ENCODE measurements at places on chromosomes 7 and 10. TPM values are rescaled to one million over a fixed set of nuclear protein-coding genes. Genes with fewer than 3 reads are reported as not detected.

- no peak for DNase-seq
These were observed 57.2 kb downstream of the COL26A1 start for GRCh38 chr7:101419831-101420230.

AP3M1 gene
- total RNA-seq = 32.9 TPM

DNA sequence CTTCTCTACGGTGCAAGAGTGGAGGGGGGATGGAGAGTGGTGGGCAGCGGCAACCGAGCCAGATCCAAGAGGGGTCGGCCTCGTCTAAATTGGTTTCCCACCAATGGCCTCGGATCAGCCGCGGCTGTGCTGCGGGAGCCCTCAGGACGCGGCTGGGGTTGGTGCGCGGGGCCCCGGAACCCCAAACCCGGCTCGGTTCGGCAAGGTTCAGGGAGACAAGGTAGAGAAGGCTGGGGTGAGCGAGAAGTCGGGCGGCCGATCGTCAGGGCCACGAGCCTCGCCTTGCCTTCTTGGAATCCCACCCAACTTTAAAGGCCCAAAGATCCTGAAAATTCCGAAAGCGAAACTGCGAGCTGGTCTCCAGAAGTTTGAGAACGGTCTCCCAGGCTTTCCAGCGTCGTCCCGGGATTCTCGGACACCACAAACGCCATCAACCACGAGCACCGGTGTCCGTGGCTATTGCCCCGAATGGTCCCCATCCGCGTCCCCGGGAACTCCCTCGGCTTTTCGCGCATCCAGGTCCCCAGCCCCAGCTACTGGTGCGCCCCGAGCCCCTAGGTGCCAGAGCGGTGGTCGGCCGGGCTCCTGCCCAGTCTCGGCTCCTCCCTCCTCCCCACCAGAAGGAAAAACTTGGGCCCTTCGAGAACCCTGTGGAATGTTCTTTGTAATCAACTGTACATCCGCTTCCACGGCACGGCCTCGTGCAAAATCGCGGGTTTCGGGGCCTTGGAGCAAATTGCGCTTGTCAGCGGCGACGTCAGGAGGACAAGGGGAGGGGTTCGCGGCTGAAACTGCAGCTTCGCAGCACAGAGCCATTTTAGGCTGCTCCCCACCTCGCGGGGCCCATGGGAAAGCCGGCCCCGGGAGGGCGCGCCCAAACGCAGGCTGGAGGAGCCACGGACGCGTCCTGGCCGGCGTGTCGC is 3.2 kb downstream of the SFMBT2 start:
- peak; percentile 81 for DNase-seq

DNA sequence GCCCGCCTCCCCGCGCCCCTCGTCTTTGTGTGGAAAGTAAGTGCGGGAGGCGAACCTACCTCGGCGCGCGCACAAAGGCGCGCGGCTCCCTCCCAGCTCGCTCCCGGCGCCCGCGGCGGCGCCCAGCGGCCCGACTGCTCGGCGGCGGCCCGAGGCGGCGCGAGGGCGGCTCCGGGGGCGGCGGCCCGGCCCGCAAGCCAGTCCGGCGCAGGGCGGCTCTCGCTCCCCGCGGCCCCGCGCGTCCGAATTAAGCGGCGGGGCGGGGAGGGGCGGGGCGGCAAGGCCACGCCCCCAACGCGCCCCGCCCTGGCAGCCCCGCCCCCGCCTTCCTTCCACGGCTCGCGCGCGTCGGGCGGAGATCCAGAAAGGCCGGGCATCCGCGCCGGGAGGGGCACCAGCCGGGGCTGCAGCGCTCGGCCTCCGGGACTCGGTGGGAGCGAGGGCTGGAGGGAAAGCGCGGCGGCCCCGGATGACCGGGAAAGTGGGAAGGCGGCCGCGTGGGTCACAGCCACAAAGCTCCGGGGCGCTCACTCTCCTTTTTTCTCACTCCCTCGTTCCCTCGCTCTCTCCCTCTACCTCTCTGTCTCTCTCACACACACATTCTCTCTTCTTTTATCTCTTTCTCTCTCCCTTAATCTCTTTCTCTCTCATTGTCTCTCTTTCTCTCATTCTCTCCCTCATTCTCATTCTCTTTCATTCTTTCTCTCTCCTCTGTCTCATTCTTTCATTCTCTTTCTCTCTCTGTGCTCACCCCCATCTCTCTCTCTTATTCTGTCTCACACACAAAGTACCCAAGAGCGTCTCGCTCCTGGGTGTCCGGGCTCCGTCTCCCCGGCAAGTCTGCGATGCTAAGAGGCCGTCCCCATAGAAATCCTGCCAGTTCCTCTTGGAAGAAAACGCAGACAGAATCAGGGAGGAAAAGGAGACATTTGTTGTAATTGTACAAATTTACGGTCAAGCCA is 170.2 kb downstream of the FAM107B start:
- peak; percentile 85 for DNase-seq

- DNase-seq = no peak
These were observed 36.7 kb downstream of the GNA12 start for GRCh38 chr7:2807460-2807844.

MALRD1 gene
- 1.1 TPM for total RNA-seq

DNA sequence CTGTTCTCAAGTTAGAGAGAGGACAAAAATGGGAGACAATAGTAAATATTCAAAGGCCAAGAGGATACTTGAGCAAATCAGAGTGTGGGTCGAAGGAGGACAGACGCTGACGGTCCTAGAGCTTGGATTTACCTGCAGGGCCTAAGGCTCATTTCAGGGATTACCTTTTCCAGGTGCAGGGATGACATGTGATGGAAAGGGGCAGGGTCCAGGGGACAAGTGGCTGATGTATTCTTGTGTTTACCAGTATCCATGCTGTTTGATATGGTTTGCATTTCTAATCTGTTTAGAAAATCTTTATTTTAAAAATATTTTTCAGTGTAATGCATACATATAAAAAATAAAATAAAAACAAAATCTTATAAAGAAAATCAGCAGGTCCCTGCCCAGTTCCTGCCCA is 5.3 kb downstream of the GALNTL5 start:
- DNase-seq = no peak

DNA sequence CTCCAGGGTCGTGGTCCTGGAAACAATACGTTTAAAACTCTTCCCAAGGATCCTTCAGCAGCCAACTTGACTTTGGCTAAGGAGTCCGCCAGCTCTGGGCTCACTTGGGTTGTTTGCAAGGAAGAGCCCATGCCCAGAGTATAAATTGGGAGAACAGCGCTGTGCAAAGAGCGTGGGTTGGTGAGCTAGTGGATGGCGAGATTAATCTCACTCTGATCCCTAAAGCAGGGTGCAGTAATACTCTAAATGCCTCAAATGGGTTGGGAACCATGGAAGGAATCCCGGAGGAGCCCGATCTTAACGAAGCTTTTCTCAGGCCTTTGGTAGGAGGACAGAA is 495 bp upstream of the SDHAF3 start:
- no peak for DNase-seq

BET1 gene
- 11.1 TPM for total RNA-seq

DNA sequence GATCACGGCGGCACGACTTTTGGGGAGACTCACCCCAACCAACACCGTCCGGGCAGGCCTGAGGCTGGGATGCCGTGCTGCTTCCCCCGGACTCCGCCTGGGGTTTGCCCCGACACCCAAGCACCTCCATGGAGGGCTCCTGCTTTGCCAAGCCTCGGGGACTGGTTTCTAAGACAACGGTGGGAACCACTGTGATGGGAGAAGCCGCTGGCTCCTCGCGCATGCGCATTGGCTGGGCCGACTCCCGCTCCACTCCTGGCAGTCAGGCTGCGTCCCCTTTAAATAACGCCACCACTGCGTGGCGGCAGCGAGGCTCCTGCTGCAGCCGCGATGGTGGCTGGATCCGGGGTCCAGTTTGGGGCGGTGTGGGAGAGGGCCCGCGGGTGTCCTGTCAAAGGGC is 201.0 kb downstream of the ZNF716 start:
- no peak for DNase-seq

DNA sequence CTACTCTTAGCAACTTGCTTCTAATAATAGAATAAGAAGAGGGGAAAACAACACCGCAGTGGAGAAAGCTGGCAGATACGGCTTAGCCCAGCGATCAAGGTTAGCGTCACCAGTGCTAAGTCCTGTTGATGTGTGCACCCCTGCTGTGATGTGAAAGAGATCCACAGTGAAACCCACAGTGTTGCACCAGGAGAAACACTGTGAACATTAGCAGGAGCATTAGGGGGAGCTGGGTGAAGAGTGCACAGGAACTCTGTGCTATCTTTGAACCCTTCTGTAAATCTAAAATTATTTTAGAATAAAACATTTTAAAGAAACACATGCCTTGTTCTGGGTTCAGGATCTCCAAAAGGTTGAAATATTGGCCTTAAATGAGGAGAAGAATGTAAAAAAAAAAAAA is 154.1 kb upstream of the UNC5B start:
- no peak for DNase-seq

DNA sequence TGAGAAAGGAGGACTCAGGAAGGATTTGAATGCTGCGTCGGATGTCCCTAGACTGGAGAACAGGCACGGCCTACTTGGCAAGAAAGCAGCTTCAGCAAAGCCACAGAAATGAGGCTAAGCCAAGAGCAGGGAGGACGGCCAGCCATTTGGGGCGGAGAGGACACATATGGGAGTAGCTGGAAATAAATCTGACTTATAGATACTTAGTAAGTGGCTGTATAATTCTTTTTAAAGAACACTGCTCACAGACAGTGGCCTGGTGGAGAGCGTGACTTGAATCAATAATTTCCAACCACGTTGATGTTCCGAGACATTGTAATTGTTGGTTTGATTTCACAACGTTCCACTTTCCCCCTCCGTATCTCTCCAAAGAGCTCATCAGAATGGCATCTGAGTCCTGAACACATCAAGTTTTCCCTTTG is 67.7 kb upstream of the JCAD start:
- no peak for DNase-seq

ICA1 gene
- total RNA-seq = 54.4 TPM

DNA sequence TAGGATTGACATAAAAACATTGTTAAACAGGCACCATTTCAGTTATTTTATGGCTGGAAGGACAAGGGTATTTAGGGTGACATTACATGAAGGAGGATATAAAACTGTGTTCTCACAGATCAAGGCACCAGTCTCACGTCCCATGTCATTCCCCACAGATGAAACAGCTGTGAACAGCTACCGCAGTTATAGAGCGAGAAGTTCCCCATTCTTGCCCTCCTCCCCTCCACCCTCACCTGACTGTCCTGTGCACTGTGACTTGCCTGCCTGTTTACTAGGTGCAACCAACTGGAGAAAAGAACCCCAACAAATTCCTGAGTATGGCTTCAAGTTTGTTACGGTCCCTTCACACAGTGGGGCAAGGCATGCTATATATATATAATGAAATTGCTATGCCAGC is 141.6 kb downstream of the SND1 start:
- no peak for DNase-seq

GRCh38 chr7:98913026-98913425 is 34.7 kb downstream of the TRRAP start:
- no peak for DNase-seq

GALNT17 gene
- total RNA-seq = 76.1 TPM

CACNA2D1 gene
- total RNA-seq = 122 TPM

MKI67 gene
- total RNA-seq = 2.8 TPM

DNA sequence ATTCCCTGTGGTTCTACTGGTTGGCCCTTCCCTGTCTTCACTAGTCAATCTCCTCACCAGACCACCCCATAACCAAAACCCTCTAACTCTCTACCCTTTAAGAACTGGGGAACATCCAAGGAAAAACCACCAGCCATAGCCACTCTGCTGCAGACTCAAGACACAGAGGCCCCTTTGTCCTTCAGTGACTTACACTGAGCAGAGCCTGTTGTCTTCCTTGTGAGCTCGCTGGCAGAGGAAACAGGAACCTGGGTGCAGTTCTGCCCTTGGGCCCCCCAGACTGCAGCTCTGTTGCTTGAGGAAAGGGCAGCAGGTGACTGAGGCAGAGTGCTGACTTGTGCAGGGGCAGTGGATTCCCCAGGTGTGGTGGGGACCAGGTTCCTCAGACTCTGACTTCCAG is 30.6 kb downstream of the ZC3HAV1 start:
- no peak for DNase-seq

DNA sequence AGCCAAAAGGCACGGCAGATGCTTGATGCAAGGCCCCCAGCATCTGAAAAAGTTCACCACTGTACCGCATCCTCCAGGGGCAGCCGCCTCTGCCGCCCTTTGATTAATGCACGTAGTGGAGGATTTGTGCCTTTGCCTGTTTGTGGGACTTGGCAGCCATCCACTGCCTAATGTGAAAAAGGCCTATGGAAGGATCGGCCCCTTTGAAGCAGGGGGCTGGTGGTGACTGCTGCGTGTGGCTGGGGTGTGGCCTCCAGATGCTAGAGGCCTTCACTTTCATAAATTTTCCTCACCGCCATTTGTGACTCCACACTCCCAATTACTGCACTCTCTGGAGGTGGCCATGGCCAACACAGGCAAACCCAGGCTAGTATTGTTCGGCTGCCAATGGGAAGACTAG is 226.0 kb downstream of the BMPER start:
- no peak for DNase-seq

DNA sequence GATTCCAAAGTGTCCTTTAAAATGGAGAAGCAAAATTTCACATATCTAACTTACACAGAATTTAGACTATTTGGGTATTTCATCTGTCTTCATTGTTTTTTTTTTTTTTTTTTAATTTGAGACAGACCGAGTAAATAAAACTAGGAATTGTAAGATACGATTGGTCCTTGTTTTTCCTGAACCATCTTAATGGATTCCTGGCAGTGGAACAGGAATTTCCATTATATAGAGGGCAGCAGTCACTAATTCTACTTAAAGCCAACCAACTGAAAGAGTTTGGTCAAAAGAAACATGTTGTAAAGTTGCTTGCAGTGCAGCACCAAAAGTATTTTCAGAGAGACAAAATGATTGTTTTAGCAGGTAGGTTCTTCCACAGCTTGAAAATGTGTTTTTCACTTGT is 72.5 kb upstream of the HGF start:
- no peak for DNase-seq

MMD2 gene
- total RNA-seq = not detected

DNA sequence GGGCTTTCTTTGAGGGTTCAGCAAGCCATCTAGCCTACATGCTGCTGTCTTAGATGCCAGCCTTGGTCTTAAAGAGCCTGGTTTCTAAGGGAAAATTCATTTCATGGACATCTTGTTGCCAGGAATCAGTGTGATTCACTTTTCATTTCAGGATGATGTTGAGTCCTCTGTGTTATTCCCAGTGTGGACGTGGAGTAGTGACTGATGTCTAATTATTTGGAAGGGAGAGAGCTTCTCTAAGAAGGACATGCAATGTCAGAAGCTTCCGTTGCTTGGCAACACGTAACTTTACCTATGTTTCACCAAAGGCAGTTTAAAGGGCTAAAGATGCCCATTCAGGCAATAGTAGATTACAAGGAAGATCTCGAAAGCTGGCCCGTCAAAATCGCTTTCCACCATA is 89.0 kb downstream of the PTPRE start:
- no peak for DNase-seq

GRCh38 chr10:49270565-49270964 is 28.4 kb upstream of the C10orf71 start:
- no peak for DNase-seq

GRCh38 chr7:45192621-45193041 is 35.0 kb downstream of the RAMP3 start:
- no peak for DNase-seq

DNA sequence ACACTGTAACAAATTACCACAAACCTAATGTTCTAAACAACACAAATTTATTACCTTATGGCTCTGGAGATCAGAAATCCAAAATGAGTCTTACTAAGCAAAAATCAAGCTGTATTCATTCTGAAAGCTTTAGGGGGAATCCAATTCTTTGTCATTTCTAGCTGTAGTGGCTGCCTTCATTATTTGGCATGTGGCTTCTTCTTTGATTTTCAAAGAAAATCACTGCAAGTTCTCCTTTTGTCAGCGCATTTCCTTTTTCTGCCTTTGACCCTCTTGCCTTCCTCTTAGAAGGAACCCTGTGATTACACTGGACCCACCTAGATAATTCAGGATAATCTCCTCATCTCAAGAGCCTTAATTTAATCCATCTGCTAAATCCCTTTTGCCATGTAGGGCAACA is 36.9 kb downstream of the ZPBP start:
- DNase-seq = no peak

Measured in heart left ventricle (tissue), 16 donors.